ENCODE measurements at places on chromosomes 13 and 19.

DNA sequence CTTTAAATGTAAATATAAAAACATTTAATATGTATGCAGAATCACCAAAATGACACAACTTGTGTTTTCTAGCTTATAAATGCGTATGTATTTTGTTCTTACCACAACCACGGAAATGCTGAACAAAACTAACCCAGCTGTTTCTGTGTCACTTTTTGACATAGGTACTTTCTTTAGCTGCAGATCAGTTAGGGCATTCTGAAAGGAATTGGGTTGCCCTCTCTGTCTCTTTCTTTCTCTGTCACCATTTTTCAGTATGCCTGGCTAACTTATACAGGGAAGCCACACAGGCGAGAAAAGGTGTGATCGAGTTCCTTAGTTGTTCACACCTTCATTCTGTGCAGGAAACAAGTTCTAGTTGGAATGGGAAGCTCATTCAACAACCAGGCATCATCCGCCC lies 72.6 kb upstream of the ARGLU1 start:
- no peak for DNase-seq

DNA sequence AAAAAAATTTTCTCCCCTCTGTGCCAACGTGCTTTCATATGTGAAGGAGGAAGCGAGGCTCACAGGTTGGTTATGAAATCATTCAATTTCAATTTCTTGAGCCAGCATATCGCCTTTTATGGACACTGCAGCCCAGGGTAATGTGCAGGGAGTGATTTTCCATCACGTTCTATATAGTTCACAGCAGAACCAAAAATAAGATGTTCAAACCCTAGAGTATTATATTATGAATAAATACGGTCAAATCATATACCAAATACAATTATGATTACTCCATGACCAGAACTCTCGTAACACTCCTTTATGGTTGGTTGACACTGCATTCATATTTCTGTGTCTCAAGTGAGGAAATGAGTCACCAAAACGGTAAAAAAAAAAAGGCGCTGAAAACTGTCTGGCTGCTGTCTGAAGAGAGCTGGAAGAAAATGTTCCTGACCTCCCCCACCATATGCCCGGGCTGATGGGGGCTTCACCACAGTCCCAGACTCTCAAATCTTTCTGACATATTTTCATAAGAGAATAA lies 75.8 kb upstream of the UBAC2 start:
- DNase-seq = no peak

- DNase-seq = no peak
These were observed 223.1 kb downstream of the MZT1 start for GRCh38 chr13:72504131-72504841.

- no peak for DNase-seq
These were observed 292.3 kb upstream of the SPRY2 start for GRCh38 chr13:80633251-80633650.

DNA sequence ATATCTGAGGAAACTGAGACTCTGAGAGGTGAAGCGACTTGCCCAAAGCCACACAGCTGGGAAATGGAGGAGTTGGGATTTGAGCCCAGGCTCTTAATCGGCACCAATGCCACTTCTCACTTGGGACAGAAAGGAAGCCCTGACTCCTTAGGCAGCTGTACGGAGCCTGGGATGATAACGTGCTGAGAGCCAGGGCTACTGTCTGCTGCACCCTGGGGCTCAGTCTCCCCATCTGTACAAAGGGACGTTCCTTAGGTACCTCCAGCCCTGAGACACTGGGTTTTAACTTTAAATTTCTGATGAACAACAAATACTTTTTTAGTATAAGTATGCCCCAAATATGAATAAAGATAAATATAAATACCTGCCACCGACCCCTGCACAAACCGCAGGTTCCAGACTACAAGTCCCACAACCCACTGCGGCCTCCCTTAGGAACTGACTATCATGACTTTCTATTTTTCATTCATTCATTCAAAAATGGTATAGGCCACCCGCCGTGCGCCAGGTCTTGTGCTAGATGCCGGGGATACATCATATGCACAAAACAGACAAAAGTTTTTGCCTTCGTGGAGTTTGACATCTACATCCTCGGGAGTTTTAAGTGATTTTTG lies 776 bp upstream of the NCLN start:
- DNase-seq = no peak

- no peak for DNase-seq
These were observed 131.8 kb downstream of the IRS2 start for GRCh38 chr13:109654341-109655205.

- DNase-seq = no peak
These were observed 37.6 kb downstream of the POLR1D start for GRCh38 chr13:27659145-27659865.

DNA sequence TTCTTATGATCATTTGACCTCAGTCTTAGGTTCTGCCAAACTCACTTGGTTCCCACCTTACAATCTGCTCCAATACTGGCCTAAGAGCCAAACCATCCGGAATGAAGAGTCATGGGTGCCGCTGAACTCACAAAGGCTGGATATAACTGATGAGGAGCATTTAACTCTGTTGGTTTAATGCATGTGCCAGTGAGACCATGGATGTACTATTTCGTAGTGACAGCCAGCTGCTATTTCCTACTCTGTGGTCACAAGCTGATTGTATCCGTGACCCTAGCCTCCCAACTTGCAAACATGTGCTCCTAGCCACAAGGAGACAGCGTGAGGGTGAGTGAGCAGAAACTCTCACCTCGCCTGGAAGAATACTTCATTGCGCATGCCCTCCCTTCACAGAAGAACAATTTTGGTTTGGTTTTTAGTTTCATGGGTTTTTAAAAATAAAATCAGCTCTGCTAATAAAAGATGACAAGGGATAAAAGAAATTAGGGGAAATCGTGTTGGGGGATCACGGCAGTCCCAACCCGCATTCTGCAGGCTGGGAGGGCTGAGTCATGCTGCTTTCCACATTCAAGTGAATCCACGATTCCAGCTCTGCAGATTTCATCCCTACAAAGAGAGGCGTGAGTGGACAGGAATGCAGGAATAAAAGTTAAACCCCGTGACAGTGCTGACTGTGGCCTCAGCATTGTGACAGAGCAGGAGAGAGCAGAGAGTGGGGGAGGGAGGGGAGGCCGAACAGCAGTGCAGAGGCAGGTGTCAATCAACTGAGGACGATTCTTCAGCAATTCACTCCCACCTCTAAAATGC lies 66.8 kb upstream of the RAP2A start:
- no peak for DNase-seq

DNA sequence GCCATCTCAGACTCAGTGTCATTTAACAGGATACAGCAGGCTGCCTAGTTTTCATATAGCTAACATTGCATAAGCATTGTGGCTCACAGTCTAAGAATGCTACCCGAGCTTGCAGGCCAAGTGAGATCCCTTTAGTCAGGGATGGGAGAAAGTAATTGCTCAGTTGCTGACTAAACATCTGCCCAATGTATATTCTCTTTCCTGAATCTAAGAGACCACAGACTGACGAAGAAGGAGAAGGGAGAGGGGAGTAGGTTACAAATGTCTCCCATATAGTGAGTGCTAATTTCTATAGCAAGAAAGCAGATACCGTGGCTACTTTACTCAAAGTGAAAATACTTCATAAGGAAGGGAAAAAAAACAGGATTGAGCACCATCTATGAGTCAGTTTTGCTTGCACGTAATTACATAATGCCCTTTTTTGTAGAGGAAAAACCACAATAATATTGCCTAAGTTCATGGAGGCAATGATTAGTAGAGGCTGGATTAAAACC lies 453.9 kb downstream of the COG6 start:
- no peak for DNase-seq

- DNase-seq = no peak
These were observed 20.8 kb upstream of the ZNF266 start for GRCh38 chr19:9456018-9456689.

GRCh38 chr19:54572696-54573311 lies 786 bp upstream of the LILRA2 start:
- no peak for DNase-seq

DNA sequence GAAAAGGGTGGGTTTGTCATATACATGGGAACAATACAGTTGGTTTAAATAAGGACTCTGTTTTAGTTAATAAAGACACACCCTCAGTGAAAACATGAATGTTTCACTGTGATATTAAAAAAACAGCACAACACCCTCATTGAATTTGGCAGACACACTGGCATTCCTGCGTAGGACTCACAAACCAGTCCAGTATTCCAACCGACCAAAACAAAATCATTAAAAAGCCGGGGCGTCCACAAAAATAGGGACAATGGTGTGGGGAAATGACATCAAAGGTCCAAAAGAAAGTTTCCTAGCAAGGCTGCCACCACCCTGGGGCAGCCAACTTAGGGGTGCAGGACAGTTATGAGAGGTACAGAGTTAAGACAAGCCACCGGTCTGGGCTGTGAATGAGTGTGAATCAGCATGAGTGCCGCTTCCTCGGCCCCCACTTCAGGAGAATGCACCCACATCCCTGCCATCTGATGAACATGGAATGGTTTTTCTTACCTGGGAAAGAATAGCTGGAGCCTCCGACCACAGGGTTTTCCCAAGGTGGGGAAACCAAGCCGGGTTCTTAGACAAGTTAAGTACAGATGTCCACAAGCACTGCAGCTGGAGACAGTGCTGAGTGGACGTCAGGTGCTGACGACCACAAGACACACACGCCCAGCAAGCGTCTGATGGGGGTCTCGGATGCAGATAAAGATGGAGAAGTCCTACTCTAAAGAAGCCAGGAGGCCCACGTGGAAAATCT lies 73.3 kb downstream of the KLF2 start:
- DNase-seq = no peak

DNA sequence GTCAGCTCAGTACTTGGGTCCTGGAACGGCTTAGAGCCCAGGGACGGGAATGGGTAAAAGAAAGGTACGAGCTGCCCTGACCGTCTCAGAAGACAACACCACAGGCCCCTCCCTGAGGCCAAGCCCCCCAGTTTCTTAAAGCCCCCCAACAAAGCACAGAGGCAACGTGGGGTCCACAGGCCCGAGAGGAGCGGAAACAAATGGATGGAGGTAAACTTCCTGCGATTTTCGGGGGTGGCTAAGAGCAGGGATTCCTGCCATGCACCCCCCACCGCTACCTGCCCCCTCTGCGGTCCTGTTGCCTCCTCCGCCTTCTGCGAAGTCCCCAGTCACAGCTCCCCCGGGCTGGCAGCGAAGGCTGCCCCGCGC lies 48.2 kb downstream of the PTPRS start:
- no peak for DNase-seq

DNA sequence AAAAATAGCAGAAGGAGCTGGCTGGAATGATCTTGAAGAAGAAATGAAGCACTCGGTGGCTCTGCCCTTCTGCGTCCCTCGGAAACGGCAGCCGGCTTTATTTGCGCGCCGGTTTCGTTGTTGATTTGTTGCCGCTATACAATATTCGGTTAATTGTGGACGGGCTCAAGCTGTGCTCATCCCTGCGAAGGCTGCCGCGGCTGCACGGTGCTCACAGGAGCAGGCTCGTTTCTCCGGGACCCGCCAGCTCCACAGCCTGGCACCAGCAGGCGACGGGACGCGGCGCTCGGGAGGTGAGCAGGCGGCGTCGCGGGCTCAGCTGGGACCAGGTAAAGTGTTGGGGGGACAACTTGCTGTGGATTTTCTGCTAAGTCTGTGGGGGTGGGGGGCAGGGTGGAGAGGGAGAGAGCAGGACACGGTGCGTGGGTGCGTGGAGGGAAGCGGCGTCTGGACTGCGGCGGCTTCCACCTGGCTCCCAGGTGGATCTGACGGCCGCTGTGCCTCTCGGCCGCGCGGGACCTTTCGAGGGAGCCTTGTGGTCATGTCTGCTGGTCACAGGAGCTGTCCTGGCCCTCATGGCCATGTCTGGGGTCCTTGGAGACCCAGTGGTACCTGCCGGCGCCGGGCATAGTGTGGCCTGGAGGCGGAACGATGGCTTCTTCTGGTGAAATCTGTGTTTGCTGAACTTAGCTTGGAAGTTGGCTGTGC lies 90.9 kb downstream of the TEX29 start:
- no peak for DNase-seq

DNA sequence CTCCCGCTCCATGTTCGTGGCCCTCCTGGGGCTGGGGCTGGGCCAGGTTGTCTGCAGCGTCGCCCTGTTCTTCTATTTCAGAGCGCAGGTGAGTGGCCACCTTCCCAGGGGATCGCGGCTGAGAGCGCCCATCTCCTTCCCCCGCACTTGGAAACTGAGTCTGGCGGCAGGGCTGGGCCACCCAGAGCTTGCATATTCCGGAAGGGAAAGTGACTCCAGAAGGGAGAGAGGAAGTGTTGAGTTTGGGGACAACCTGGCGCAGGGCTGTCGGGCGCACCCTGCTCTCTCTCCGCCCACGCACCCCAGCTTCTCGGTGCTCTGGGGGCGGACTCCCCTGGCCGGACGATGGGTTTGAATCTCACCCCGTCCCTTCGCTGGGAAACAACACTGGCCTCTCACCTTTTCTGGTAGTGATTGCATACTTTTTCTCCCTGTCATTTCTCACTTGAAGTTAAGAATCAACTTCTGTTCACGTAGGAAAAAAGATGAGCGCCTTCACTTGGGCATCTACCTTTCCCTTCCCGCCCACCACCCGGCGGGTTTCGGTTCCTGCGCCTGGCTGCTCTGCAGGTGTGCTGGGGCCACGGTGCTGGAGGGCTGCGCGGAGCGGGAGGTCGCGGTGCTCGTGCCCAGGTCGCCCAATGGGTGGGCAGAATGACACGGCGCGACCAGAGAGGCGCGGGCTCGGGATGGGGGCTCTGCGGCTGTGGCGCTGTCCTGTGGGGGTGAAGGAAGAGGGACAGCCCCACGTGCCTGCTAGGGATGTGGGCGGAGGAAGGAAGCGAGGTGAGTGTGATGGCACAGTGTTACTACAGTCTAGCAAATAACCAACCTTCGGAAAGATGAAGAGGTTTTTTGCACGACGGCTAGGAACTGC lies 721 bp downstream of the TNFSF11 start:
- DNase-seq = no peak

DNA sequence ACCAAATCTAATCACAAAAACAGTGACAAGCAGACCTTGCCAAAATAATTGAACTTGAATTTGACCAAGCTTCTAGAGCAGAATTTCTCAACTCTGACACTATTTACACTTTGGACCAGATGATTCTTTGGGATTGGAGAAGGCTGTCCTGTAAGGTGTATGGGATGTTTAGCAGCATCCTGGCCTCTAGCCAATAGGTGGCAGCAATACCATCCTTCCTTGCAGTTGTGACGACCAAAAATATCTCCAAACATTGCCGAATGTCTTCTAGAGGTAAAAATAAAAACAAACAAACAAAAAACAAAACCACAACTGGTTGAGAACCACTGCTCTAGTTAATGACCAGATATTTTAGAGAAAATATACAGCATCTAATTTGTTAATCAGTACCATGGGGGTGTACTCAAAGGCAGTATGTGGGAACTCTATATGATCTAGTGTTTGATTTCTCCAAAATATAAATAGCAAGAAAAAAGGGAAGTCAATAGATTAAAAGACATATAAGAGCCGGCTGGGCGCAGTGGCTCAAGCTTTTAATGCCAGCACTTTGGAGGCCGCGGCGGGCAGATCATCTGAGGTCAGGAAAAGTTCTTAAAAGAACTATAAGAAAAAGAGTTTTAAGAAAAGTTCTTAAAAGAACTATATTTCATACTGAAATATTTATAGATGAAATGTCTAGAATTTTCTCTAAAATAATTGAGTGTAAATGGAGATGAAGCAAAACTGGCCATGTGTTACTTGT lies 60.9 kb upstream of the ZNF527 start:
- DNase-seq = no peak

GRCh38 chr13:106263801-106264200 lies 271.7 kb downstream of the EFNB2 start:
- no peak for DNase-seq

- no peak for DNase-seq
These were observed 211.5 kb upstream of the KL start for GRCh38 chr13:32804673-32805230.

- DNase-seq = no peak
These were observed 673 bp downstream of the ZNF486 start for GRCh38 chr19:20167651-20168122.
